GM13976 (cell line): ENCODE measurements at places on chromosomes 13 and 19.

DNA sequence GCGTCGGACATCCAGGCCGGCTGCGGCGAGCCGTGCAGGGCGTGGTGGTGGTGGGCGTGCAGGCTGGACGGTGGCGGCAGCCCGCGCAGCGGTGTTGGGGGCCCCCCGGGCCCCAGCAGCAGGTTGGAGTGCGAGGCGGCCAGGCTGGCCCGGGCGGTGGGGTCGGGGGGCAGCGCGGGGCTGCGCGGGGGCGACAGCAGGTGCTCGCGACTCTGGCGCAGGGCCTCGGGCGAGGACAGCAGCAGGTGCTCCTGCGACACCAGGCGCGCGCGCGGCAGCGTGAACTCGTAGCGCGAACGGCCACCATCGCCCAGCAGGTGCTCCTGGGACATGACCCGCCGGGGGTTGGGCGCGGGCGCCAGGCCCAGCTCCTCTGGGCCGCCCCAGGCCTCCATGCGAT is 9.8 kb downstream of the SHISA7 start:
- DNase-seq: no peak

DNA sequence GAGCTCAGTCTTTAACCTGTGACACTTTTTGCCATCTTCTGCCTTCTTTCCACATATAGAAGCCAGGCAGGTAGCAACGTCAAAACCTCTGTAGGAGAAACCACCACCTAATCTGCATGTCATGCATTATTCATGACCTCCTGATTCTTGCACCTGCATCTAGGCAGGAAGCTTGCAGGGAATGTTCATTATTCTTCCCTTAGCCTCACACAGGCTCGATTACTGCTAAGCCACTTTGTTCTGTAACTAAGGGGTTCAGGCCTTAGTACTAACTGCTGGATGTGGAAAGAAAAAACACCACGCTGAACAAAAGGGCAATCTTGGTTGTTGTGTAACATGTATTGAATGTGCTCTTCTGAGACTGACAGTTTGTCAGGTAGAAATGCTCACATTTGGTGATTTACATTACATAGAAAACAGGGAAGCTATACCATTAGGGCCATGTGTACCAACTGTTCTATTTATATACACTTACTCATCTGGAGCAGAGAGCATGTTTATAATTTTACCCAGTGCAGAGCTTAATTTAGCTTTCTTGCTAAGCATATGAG is 366.9 kb downstream of the KLF12 start:
- no peak for DNase-seq

GRCh38 chr13:33496336-33496735 is 210.8 kb upstream of the STARD13 start:
- no peak for DNase-seq

DNA sequence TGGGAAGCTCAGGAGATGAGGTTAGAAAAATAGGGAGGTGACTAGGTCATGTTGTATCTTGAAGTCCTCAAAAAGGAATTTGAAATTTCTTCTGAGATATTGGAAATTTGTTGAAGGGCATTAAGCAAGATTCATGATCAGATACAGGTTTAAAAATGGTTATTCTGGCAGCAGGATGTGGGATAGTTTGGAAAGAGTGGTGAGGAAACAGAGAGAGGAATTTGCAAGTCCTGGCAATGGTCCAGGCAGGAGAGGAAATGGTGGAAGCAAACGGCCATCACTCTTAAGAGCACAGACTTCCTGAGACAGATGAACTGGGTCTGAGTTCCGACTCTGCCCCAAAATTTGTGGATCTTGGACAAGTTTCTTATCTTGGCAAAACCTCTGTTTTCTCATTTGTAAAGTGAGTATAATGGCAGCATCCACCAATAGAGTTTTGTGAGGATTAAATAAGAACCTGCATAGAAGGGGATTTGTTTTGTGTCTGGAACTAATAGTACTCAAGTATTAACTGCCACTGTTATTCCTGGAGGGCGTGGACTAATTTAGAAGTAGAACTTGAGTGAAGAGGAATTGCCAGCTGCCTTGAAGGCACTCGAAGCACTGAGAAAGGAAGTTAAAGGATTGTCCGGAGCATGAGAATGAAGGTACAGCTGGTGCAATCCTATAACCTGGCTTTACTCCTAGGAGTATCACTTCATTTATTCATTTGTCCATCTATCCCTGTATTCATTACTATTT is 99.6 kb downstream of the CCNA1 start:
- DNase-seq: no peak

GRCh38 chr13:103140001-103140671 is 73.9 kb upstream of the SLC10A2 start:
- peak; percentile 47 for DNase-seq
